ENCODE measurements at places on chromosomes 11 and 22.

- DNase-seq = peak; percentile 83
Observed at GRCh38 chr22:39152511-39153219, at the start of gene CBX7. CBX7 (minus strand) TSS chr22:39152680; CDS start chr22:39152444, 236 bp downstream.

- no peak for DNase-seq
Observed at GRCh38 chr11:68066742-68067141, 27.9 kb downstream of the TCIRG1 start.

DNA sequence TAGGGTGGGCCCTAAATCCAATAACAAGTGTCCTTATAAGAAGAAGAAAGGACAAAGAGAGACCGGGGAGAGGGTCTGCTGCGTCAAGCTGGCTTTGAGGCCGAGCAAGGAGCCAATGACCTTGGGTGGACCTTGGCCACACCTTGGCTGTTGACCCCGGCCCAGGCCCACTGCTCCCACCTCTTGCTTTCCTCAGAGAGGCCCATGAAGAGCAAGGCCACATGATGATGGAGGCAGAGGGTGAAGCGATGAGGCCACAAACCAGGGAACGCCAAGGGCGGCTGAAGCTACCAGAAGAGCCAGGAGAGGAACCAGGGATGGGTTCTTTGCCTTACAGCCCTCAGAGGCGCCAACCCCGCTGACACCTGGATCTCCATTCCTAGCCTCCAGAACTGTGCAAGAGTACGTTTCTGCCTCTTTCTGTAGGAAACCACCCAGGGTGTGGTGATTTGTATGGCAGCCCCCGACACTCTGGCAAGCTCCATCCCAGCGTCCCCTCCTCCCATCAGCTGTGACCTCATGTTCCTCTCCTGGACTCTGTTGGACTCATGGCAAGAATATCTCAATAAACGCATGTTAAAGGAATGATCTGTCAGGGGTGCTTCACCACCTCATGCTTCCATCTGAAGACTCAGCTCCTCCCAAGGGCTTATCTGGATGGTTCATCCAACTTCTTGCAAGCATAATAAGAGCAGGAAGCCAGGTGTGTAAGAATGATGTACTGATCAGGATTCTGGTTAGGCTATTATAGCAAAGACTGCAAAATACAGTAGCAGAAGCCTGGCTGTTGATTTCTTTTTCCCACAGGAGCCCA lies 41.6 kb upstream of the LINC01488 start:
- DNase-seq = peak; percentile 28

DNA sequence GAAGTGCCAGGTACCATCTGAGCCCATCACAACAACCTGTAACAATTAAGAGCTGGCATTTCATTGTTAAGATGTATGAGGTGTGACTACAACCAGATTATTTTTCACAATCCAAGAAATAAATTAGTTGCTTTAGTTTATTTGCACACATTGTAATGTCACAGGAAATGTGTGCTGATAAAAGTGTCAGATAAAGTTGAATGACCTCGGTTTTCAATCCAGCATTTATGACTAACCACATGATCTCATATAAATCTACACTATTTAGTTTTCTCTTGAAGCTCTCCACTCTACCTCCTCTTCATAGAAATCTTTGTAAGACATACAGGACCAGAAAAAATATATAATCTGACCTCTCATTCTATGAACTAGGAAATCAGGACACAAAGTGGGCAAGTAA lies 166.2 kb downstream of the PGR start:
- no peak for DNase-seq

- DNase-seq = no peak
Observed at GRCh38 chr11:64754919-64755662, 4.7 kb downstream of the PYGM start.

- DNase-seq = no peak
Observed at GRCh38 chr11:120632579-120632978, 121.0 kb downstream of the GRIK4 start.

GRCh38 chr11:108775324-108775723 lies 110.5 kb downstream of the DDX10 start:
- no peak for DNase-seq

- DNase-seq = no peak
Observed at GRCh38 chr22:25219948-25220442, 556 bp downstream of the CRYBB2 start.

DNA sequence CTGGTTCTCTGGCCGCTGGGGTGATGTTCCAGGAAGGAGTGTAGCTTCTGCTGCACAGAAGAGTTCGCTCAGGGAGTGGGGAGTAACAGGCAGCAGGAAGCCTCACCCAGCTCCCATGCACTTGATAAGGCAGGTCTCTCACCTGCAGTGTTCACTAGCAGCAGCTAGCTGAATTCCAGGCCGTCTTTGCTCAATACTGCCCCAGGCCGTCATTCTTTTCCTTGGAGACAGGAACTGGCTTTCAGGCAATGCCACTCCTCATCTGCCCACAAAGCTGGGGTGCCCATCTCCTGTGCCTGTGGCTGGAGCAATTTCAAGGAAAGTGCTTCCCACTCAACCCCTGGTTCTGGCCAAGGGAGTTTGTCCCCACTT lies 66.1 kb downstream of the ARHGAP42 start:
- DNase-seq = no peak

GRCh38 chr22:42430528-42431125 lies 1.6 kb downstream of the NFAM1 start:
- DNase-seq = no peak

DNA sequence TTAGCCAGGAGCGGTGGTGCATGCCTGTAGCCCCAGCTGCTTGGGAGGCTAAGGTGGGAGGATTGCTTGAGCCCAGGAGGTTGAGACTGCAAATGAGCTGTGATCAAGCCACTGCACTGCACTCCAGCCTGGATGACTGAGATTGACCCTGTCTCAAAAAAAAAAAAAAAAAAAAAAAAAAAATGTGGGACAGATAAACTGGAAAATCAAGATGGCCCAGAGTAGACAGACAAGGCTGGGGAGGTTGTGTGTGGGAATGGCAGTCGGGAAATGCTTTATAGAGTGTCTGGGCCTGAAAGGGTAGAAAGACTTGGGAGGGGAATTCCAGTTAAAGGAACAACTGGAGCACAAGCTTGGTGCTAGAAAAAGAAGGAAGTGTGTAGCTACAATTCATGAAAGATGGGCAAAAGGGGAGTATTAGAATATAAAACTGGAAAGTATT lies 18.2 kb upstream of the WDR74 start:
- no peak for DNase-seq

- DNase-seq = peak; percentile 39
Observed at GRCh38 chr22:50058906-50059880, 1.1 kb upstream of the TTLL8 start.

DNA sequence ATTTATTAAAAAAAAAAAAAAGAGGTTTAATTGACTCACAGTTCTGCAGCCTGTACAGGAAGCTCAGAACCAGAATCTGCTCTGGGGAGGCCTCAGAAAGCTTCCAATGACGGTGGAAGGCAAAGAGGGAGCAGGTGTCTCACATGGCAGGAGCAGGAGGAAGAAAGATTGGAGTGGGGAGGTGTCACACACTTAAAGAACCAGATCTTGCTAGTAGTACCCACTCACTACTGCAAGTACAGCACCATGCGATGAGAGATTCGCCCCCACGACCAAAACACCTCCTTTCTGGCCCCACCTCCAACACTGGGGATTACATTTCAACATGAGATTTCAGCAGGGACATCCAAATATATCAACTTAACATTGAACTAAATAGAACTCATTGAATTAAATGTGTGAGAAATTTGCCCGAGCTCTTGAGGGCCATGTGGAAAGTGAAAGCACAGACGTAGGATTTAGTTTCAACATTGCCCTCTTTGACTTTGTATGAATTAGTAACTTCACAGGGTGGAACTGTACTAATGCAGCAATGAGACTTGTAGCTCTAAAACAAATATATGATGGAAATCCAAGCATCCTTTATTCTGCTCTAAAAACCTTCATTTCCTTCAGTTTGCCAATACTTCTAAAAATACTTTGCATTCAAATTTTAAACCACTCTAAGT lies 628.2 kb downstream of the FAM181B start:
- no peak for DNase-seq

- DNase-seq = no peak
Observed at GRCh38 chr11:61742391-61742790, 10.0 kb upstream of the MYRF start.

DNA sequence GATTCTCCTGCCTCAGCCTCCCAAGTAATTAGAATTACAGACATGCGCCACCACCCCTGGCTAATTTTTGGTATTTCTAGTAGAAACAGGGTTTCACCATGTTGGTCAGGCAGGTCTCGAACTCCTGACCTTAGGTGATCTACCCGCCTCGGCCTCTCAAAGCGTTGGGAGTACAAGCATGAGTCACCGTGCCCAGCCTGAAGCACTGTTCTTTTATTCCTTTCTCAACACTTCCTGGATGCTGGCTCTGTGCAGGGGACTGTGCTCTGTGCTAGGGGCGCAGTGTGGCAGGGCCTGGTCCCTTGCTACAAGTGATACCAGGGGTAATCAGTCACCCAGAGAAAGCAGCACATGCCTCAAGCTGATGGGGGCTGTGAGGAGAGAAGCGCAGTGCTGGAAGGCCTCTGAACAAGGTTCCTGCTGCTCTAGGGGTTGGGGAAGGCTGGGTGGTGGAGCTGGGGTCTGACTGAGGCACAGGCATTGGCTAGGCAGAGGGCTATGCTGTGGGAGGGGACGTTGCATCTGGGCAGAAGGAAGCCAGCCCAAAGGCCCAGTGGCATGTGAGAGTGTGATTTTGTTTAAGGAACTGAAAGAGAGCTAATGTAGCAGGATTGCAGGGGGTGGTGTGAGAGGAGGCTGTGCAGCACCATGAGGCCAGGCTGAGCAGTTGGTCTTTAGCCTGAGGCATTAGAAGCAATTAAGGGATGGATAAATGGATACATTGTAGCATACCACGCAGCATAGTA lies 42.5 kb downstream of the CABIN1 start:
- no peak for DNase-seq

DNA sequence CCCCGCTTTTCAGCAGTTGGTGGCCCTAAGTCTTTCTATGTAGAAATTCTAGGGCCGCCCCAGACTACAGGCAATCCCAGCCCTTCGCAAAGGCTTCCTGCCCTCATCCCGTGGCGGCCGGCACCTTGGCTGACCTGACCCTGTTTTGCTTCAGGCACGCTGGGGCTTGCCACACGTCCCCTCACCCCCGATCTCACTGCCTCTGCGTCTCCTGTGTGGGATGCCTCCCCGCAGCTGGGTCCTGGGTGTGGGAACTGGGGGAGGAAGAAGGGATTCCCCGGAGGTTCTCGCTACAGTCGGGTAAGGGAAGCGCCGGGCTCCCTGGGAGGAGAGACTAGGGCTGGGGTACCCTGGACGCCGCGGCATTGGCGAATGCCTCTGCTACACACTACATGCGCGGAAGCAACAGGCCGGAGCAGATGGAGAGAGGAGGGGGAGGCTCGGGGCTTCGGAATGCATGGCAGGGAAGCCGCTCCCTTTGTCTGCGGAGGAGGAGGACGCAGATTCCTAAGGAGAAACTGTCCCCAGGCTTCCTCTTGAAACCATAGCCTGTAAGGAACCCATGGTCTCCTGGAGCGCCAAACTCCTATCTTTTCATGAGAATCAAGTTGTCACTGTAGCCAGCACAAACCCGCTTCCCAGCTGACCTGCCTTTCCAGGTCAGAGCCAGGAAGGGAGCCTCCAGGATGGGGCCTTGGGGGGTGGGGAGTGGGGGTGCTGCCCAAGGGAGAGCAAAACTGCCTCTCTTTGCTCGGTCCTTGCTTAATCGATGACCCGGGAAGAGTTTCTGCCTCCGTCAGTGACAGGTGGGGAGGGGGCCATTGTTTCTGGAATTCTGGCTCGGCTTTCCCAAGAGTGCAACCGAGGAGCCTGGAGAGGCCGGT lies 1.4 kb downstream of the DTX4 start:
- peak; percentile 49 for DNase-seq

- DNase-seq = no peak
Observed at GRCh38 chr11:100185588-100185987, 501.5 kb upstream of the ARHGAP42 start.

DNA sequence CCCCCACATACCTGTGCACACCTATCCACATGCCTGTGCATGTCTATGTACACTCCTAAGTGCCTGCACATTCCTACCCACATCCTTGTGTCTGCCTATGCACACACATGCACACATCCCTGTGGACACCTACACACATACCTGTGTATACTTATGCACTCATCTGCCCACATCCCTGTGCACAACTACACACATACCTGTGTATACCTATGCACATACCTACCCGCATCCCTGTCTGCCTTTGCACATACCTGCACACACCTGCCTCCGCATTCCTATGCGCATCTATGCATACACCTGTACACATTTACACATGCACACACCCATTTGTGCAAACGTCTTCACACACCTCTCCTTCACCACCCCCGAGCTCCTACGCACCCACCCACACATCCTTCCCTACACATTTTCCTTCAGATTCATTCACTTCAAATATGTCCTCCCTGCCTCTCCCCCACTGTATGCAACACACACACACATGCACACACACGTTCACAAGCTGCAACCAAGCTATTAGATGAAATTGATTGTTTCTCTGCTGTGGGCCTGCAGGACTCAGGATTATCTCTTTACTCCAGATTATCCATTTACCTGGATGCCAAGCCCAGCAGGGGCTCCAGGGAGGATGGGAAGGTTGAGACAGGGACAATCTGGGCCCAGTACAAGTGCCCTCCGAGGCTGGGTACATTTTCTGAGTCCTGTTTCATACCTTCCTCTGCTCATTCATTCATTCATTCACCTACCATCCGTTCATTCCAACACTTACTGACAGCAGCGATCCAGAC lies 53.2 kb downstream of the TSPAN18 start:
- DNase-seq = no peak

DNA sequence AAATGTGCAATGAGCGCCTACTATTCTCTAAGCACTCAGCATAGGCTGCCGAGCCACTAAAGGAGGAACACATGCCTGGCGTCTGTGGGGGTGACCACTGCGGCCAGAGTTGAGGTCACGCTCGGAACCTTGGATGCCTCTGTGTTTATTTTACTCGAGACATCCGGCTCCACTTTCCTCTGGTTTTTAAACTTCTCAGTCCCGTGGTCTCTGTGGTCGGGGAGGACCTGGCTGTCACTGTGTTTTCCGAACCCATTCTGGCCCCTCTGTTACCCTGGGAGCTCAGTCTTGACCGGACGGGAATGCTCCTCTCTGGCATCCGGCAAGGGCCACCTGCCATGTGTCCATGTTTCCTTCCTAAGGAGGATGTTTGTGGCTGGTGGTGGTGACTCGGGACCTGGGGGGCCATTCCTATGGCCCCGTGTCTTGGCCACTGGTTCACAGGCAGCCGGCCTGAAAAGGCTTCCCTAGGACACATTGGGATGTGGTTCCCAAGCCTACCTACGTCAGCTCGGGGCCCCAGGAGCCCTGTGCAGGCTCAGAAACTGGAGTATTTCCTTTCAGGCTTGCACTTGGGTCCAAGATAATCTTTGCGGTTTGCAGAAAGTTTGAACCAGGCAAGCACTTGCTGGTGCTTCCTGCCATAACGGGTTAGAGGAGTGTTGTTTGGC lies 46.7 kb upstream of the PARVG start:
- DNase-seq = no peak

GRCh38 chr11:9399466-9399865 lies 15.0 kb downstream of the IPO7 start:
- peak; percentile 15 for DNase-seq

DNA sequence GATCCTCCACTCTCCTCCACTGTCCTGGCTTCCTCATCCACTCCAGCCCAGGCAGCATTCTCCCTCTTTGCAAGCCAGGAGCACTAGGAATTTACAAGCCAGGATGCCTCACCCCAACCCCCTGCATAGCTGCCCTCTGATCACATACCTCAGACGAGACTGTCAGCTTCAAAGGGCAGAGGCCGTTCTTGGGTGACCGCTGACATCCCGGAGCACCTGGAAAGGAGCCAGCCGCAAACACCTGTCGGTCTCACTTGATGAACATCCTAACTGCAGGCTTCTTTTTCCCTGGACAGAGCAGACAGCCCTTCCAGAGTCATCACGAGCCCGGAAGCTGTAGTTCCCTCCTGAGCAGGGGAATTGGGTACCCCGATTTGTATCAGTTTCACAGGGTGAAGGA lies 451.3 kb upstream of the B3GAT1 start:
- DNase-seq = no peak

Data from fibroblast of skin of right quadriceps (primary cell).